ENCODE measurements at places on chromosomes 2 and 18. TPM values are rescaled to one million over a fixed set of nuclear protein-coding genes. Genes with fewer than 3 reads are reported as not detected.

The PPIL3 gene
- total RNA-seq: 57.2 TPM

The B3GNT7 gene
- total RNA-seq: not detected

The MORN2 gene
- 25.7 TPM for total RNA-seq

The GALNT14 gene
- 0.18 TPM for total RNA-seq

The KHK gene
- total RNA-seq: 0.89 TPM

The TDRD15 gene
- total RNA-seq: not detected

The CEBPZOS gene
- 21.3 TPM for total RNA-seq

The UXS1 gene
- 51.0 TPM for total RNA-seq

The UCN gene
- not detected for total RNA-seq

The GTF2A1L gene
- not detected for total RNA-seq

The CD226 gene
- under 0.01 TPM for total RNA-seq

The DTYMK gene
- total RNA-seq: 102 TPM

The ERBB4 gene
- total RNA-seq: not detected

The SDC1 gene
- 26.1 TPM for total RNA-seq

The HAAO gene
- total RNA-seq: not detected

The LYPD6B gene
- not detected for total RNA-seq

The NT5C1B gene
- total RNA-seq: not detected

The CCDC85A gene
- total RNA-seq: 1.6 TPM

The LRATD1 gene
- 3.5 TPM for total RNA-seq

The DYSF gene
- total RNA-seq: 0.58 TPM

The RGPD3 gene
- 0.18 TPM for total RNA-seq

The GALNT3 gene
- total RNA-seq: 0.18 TPM

The SLC16A14 gene
- total RNA-seq: 3.5 TPM

The SCN9A gene
- total RNA-seq: 15.2 TPM

The PRKAG3 gene
- not detected for total RNA-seq

The ARHGAP25 gene
- total RNA-seq: 9.4 TPM

The TEKT4 gene
- total RNA-seq: not detected

The GPR45 gene
- total RNA-seq: not detected

The SERPINB13 gene
- not detected for total RNA-seq

The ALKAL2 gene
- not detected for total RNA-seq

The ADCYAP1 gene
- not detected for total RNA-seq

The PLCL1 gene
- total RNA-seq: 0.58 TPM

The MAPK4 gene
- total RNA-seq: not detected

The LIMS4 gene
- 2.3 TPM for total RNA-seq

The RNF152 gene
- 4.3 TPM for total RNA-seq

The GPBAR1 gene
- total RNA-seq: 0.53 TPM

The CXCR1 gene
- total RNA-seq: not detected

The LYG1 gene
- total RNA-seq: 1.1 TPM

The CCDC74B gene
- 11.2 TPM for total RNA-seq

The C2orf78 gene
- not detected for total RNA-seq

The TPO gene
- total RNA-seq: not detected

The MALL gene
- 204 TPM for total RNA-seq

The TMEM37 gene
- 4.1 TPM for total RNA-seq

The MCEE gene
- 15.2 TPM for total RNA-seq

The SCG2 gene
- total RNA-seq: under 0.01 TPM

The C1QL2 gene
- total RNA-seq: not detected

The POTEJ gene
- not detected for total RNA-seq

The DTNA gene
- 9.0 TPM for total RNA-seq

The SLC9A2 gene
- total RNA-seq: not detected

The KCNG3 gene
- not detected for total RNA-seq

The BBS5 gene
- total RNA-seq: 6.2 TPM

The ALPP gene
- total RNA-seq: not detected

The CNDP1 gene
- total RNA-seq: not detected

The NEU4 gene
- not detected for total RNA-seq

The TUBA3E gene
- not detected for total RNA-seq
